ENCODE measurements at places on chromosomes 6 and 20. TPM values are rescaled to one million over a fixed set of nuclear protein-coding genes. Genes with fewer than 3 reads are reported as not detected.

Gene ID4
- polyA plus RNA-seq, result 121 TPM

DNA sequence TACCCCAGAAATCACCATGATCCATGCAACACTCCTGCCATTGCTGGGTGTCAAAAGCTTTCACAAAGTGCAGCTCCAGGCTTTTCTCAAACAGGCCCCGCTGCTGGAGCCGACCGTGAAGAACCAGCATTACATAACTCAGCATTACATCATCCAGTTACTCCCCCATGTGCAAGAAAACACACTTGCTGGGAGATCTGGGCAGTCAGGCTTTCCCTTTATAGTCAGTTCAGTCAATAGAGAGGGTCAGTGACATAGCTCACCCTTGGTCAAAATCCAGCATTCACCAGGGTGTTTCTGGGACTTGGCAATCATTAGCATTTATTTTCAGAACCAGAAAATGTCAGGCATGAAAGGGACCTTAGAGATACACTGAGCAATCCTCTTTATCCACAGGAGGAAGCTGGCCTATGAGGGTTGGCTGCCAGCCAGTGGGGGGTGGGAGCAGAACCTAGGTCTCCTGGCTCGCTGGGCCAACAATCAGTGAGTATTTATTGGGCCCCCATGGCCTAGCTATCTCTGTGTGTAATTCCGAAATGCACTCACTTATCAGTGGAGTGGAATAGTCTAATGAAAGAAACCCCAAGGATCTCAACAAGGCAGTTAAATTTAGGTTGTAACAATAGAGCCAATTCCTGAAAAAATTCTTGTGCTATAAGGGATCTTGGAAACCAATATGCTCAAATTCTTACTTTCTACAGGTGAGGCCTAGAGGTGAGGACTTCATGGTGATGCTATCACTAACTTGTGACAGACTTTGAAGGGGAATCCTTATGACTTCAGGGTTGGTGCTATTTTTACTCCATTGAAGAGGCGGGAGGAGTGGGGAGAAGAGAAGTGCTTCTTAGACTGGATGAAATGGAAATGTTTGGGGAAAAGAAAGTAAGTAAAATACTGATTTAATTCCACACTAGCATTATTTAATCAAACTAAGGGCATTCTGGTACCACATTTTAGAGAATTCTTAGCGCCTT lies 54.6 kb downstream of the LYRM4 start:
- no peak for DNase-seq

GRCh38 chr20:5364997-5365597 lies 48.3 kb upstream of the PROKR2 start:
- DNase-seq, result no peak

- no peak for DNase-seq
Observed at GRCh38 chr20:60008130-60008808, 50.0 kb downstream of the CDH26 start.

DNA sequence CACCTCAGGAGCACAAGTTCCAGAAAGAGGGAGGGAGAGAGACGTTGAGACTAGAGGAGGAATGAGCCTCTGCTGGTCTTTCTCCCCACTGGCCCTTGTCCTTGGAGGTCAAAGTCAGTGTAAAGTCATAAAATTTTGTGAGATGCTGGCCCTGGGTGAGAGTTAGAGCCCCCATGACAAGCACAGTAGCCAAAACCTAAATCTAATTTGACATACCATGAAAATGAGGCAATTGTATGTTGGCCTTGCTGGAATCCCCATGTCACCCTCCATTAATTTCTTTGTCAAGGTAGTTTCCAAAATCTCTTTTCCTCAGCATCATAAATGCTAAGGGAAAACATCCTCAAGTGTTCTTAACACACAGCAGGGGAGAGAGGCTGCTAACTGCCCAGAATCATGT lies 17.6 kb upstream of the NEDD9 start:
- DNase-seq, result no peak

Measured in left renal cortex interstitium (tissue), 4 donors.